ENCODE measurements at places on chromosomes 6 and 20. TPM values are rescaled to one million over a fixed set of nuclear protein-coding genes. Genes with fewer than 3 reads are reported as not detected.

Gene PKIB
- 0.62 TPM for total RNA-seq

Gene NXT1
- total RNA-seq: 55.9 TPM

Gene POU5F1
- not detected for total RNA-seq

Gene TP53TG5
- total RNA-seq: 0.41 TPM

Gene ACTL10
- total RNA-seq: 4.1 TPM

Gene KIF13A
- total RNA-seq: not detected

Gene PBOV1
- not detected for total RNA-seq

Gene CENPB
- total RNA-seq: 59.0 TPM

Gene SLC22A2
- not detected for total RNA-seq

Gene RSPO4
- not detected for total RNA-seq

Gene AVP
- not detected for total RNA-seq

Gene FITM2
- total RNA-seq: 2.1 TPM

Gene HACE1
- 10.1 TPM for total RNA-seq

Gene PGBD1
- total RNA-seq: 3.4 TPM

Gene ATAT1
- total RNA-seq: 8.6 TPM

Gene GCNT2
- total RNA-seq: 4.3 TPM

Gene TTK
- 34.6 TPM for total RNA-seq

Gene LY6G5C
- total RNA-seq: 2.4 TPM

Gene OPN5
- total RNA-seq: not detected

Gene IMPG1
- total RNA-seq: not detected

Gene PRR18
- total RNA-seq: 0.08 TPM

Gene FAM217A
- total RNA-seq: not detected

Gene FRS3
- total RNA-seq: 3.1 TPM

Gene RIPPLY2
- not detected for total RNA-seq

Gene RBM24
- total RNA-seq: not detected

Gene TULP1
- total RNA-seq: not detected

Gene MATN4
- total RNA-seq: 0.64 TPM

Gene KCNK15
- total RNA-seq: 0.31 TPM

Data from activated naive CD8-positive, alpha-beta T cell treated with anti-CD3 and anti-CD28 coated beads for 36 hours (primary cell).